Lung microvascular endothelial cell (primary cell): ENCODE measurements at places on chromosomes 11 and 22. TPM values are rescaled to one million over a fixed set of nuclear protein-coding genes. Genes with fewer than 3 reads are reported as not detected.
A peak's percentile ranks its signal among the peaks of the same experiment; 100 is the strongest.

TEX54 gene
- total RNA-seq: not detected in 2 replicates

DNA sequence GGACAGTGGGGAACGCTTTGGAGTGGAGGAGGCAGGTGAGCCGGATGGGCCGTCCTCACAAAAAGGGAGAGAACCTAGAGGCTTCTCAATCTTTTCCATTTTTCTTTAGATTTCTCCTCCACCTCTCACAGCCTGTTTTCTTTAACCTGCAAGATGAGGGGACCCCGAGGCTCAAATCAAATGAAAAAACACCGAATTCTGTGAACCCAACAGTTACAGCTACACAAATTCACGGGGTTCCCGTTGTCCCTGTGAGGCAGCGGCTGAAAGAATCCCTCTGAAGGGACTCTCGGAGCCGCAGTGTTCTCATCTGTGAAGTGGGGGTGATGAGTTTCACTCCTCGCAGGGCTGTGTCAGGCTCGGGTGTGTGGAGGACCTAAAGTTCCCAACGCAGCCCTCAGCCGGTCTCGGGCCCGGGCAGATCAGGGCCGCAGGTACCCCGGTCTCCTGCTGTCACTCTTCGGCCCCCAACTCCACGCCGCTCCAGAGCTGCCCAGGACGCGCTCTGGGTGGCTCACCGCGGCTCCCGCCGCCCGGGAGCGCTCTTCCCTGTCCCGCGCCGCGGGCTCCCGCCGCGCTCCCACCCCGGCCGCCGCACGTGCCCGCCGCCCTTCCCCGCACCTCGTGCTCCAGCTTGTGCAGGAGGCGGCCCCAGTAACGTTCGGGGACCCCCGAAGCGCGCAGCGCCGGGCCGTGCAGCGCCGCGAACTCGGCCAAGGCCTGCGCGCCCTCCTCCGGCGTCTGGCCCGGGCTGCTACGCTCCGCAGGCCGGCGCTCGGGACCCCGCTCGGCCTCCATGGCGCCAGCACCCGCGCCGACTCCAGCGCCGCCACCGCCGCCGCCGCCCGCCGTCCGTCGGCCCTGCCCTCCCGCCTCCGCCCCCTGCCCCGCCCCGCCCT lies at the start of gene TTLL12:
TTLL12 (minus strand) TSS at position 863 of the 899 bp plus-strand sequence; CDS start at position 798, 65 bp downstream.
- peak; percentile 77 for DNase-seq

NXPE2 gene
- not detected in 2 replicates for total RNA-seq

GRCh38 chr11:76808171-76808570 lies 25.0 kb downstream of the TSKU start:
- no peak for DNase-seq

COX8A gene
- 319 and 338 TPM in 2 replicates for total RNA-seq

GRCh38 chr11:47182380-47182779 lies 3.9 kb downstream of the PACSIN3 start:
- DNase-seq: no peak

GRCh38 chr11:121659811-121660210 lies 207.0 kb upstream of the SORL1-AS1 start:
- DNase-seq: no peak

DNA sequence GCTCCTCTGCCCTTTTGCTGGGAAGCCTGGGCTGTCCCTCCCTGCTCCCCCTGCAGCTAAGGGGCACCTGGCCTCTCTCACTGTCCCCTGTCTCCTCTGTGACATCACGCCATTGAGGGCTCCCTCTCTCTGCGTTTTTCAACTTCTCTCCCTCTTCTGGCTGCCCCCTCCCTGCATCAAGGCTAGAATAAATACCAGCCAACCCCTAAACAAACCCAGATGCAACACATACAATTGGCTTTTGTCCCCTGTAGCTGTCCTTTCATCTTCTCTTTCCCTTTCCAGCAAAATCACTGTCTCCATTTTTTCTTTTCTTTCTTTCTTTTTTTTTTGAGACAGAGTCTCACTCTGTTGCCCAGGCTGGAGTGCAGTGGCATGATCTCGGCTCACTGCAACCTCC lies 3.3 kb upstream of the MIEF1 start:
- DNase-seq: no peak

GRIK4 gene
- under 0.01 TPM in 2 replicates for total RNA-seq

DNA sequence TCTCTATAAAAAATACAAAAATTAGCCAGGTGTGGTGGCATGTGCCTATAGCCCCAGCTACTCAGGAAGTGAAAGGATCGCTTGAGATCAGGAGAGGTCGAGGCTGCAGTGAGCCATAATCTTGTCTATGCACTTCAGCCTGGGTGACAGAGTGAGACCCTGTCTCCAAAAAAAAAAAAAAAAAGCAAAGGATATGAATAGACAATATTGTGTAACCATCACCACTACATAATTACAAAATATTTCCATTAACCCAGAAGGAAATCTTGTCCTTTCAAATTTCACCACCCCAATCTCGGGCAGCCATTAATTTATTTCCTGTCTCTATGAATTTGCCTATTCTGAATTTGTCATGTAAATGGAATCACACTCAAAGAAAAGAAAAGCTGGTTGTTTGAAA lies 21.2 kb downstream of the RSF1 start:
- DNase-seq: peak; percentile 23

DNA sequence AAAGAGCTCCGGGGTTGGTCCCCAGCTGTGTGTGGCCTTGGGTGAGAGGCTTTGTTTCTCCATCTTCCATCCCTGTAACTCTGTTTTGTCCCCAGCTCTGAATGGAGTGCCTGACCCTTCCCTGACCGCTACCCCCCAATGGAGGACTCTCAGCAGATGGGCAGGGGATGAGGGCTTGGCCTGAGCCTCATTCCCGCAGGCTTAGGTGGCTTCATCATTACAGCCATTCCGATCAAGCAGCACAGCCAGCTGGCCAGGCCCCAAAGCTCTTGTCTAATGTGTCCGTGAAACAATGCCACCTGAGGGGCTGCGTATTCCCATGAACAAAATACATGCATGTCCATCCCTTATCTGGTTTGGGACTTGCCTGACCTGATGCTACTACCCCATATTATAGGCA lies 3.9 kb upstream of the CDC42EP2 start:
- DNase-seq: peak; percentile 39

GRCh38 chr11:76672431-76673175 lies 2.1 kb upstream of the LRRC32 start:
- DNase-seq: peak; percentile 86

- no peak for DNase-seq
These were observed 16.4 kb downstream of the ZBED4 start for GRCh38 chr22:49869845-49870712.

- DNase-seq: no peak
These were observed 9.2 kb upstream of the RBMXL2 start for GRCh38 chr11:7079545-7080135.

KCNJ4 gene
- total RNA-seq: under 0.01 TPM in 1 of 2 replicates, not detected in the other

- DNase-seq: peak; percentile 23
These were observed 195.9 kb downstream of the BCR start for GRCh38 chr22:23376256-23376655.

- no peak for DNase-seq
These were observed 63.1 kb downstream of the RAB30 start for GRCh38 chr11:83008581-83008923.

- DNase-seq: no peak
These were observed 106.3 kb downstream of the KCNQ1OT1 start for GRCh38 chr11:2593393-2593950.

- DNase-seq: peak; percentile 21
These were observed 98.8 kb downstream of the PKNOX2 start for GRCh38 chr11:125263268-125263790.

DNA sequence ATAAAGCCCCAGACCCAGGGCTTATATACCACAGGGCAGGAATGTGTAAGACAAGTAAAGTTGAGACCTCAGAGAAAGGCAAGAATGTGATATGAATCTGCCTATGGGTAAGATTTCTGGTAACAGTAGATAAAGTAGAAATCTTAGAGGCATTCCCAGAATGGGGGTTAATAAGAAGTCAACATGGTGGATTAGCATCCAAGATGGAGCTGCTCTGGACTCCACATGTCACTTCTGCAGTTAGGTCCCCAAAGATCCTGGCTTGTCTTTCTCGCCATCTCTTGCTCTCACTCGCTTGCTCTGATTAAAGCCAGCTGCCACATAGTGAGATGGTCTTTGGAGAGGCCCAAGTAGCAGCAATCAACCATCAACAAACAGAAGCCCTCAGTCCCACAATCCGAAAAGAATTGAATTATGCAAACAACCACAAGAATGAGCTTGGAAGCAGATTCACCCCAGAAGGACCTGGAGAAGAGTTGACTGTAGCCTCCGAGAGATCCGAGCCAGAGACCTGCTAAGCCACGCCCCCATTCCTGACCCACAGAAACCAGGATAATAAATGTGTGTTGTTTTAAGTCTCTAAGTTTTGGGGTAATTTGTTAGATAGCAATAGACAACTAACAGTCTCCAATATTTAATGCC lies 5.4 kb upstream of the C11orf86 start:
- DNase-seq: no peak

DNA sequence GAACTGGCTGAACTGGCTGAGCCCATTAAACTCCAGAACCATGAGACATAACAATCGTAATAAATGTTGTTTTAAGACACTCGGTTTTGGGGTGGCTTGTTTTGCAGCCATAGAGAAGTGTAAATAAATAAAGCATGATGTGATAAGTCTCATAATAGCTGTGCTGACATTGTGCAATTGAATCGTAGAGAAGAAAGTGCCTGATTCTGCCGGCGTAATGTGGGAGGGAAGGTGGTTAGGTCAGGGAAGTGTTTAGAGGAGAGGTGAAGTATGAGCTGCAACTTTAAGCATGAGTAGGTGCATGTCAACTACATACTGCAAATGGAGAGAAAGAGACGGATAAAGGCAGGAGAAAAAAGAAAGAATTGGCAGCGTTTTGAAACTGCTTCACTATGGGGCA lies 217.1 kb downstream of the BLID start:
- DNase-seq: no peak

IGSF22 gene
- total RNA-seq: under 0.01 and 0.22 TPM in 2 replicates

HORMAD2 gene
- not detected in 2 replicates for total RNA-seq

DNA sequence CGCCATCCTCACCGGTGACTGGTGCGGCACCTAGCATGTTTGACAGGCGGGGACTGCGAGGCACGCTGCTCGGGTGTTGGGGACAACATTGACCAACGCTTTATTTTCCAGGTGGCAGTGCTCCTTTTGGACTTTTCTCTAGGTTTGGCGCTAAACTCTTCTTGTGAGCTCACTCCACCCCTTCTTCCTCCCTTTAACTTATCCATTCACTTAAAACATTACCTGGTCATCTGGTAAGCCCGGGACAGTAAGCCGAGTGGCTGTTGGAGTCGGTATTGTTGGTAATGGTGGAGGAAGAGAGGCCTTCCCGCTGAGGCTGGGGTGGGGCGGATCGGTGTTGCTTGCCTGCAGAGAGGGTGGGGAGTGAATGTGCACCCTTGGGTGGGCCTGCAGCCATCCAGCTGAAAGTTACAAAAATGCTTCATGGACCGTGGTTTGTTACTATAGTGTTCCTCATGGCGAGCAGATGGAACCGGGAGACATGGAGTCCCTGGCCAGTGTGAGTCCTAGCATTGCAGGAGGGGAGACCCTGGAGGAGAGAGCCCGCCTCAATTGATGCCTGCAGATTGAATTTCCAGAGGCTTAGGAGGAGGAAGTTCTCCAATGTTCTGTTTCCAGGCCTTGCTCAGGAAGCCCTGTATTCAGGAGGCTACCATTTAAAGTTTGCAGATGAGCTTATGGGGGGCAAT lies 1.1 kb downstream of the NEAT1 start:
- DNase-seq: peak; percentile 39

DNA sequence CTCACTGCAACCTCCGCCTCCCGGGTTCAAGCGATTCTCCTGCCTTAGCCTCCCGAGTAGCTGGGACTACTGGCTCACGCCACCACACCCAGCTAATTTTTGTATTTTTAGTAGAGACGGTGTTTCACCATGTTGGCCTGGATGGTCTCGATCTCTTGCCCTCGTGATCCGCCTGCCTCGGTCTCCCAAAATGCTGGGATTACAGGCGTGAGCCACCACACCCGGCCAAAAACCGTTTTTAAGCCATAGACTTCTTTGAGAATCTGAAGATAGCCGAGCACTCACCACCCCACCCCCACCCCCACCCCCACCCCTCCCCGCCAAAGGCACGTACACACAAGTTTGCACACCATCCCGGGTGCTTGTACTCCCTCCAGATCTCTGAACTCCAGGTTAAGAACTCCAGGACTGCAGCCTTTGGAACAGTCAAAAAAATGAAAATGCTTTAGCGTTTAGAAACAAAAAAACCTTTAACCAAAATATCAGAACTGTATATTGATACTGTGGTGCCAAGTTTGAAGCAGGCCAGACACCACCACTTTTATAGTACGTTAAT lies 1.5 kb downstream of the CRKL start:
- no peak for DNase-seq
